ENCODE measurements at places on chromosomes 16 and 17.
A peak's percentile ranks its signal among the peaks of the same experiment; 100 is the strongest.

- DNase-seq = no peak
These were observed 90.5 kb downstream of the TNFRSF13B start for GRCh38 chr17:16881239-16881924.

DNA sequence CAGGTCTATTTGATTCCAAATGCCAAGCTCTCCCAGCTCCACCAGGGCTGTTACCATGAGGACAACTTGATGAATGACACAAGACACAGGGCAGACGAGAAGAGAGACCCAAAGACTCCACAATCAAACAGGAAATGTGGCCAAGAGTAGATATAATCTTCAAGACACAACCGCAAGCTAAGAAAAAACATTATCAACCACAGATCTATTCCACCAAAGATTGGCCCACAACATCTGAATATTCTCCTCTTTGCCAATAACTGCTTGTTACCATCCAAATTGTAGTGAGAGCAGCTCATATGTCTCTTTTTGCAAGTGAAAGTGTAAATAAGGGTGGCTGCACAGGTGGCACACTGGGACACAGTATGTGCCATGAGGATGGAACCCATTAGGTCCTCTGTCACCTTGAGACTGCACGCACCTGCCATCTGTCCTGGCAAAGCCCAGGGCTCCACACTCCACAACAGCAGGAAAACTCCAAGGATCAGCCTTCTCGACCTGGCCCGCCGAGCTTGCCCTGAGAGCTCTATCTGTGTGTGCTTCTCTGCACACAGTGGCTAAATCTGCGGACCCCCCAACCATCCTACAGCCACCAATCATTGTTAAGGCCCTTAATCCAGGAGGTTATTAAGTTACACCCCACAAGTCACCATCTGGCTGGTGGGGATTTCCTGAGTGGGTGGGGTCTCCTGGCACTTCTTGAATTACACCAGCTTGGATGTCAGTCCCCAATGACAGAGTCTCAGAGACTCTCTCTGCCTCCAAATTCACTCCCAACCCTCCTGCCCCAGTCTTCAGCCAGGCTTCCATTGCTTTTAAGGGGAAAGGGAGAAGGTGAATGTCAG lies 50.5 kb downstream of the DYNLRB2 start:
- DNase-seq = no peak

DNA sequence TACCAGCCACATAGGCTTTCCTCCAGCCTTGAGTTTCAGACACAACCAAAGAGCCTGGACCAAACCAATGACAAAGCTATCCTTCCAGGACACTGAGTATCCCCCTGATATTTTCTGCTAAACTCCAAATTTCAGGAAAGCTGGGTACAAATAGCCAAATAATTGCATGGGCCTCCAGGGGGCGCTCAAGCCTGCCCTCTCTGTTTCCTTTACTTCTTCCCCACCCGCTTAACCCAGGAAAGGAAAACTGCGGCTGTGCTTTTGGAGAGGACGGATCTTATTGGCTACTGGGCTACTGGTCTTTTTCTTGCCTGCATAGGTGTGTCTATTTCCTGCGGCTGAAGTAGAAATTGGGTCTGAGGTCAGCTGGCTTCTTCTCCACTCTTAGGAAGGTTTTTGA lies 30.1 kb downstream of the GNGT2 start:
- peak; percentile 82 for DNase-seq

GRCh38 chr17:74088285-74088933 lies 115.1 kb upstream of the RPL38 start:
- no peak for DNase-seq

- peak; percentile 92 for DNase-seq
These were observed 1.5 kb downstream of the TNFRSF12A start for GRCh38 chr16:3021449-3022207.

- DNase-seq = no peak
These were observed 81.7 kb upstream of the MSI2 start for GRCh38 chr17:57174591-57174990.

- DNase-seq = no peak
These were observed 134.2 kb upstream of the CIBAR2 start for GRCh38 chr16:85246473-85246872.

DNA sequence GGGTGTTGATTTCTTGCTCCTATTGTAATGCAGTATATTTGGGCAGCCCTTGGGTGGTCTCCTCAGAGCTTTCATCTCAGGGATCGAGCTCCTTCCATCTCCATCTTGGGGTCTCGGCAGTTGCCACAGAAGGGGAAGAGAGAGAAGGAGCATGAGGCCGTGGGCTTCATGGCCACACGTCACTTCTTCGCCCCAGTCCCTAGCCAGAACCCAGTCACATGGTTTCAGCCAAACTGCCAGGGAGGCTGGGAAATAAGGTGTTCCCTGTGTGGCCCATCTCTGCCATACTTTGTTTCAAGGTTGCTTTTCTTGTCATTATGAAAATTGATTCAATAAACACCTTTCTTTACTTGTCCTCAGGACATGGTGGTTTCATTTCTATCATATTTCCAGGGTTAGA lies 68.4 kb upstream of the NKD1 start:
- DNase-seq = no peak

DNA sequence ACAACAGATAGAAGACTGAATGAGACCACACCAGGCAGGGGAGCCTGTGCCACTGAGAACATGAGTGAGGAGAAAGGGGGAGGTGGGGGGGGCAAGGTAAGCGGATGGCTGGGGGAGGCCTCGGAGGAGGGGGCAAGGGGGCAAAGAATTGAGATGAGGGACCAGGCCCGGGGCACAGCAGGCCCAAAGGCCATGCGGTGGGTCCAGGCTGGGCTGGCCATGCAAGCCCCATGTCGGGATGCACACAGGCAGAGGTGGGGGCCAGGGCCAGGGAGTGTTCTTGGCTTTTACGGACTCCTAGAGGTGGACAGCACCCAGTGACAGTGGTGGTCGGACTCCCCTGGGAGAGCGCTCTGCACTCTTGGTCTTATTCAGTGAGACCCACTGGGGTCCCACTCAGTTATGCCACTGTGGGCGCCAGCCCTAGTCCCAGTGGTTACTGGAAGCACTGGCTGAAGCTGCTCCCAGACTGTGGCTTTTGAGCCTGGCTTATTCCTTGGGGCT lies 4.8 kb upstream of the MTHFSD start:
- no peak for DNase-seq

- no peak for DNase-seq
These were observed 34.8 kb downstream of the FAM20A start for GRCh38 chr17:68566442-68566738.

- DNase-seq = peak; percentile 70
These were observed 40.7 kb upstream of the ANKFY1 start for GRCh38 chr17:4304417-4305027.

GRCh38 chr17:67265436-67266019 lies 20.5 kb upstream of the HELZ start:
- no peak for DNase-seq

DNA sequence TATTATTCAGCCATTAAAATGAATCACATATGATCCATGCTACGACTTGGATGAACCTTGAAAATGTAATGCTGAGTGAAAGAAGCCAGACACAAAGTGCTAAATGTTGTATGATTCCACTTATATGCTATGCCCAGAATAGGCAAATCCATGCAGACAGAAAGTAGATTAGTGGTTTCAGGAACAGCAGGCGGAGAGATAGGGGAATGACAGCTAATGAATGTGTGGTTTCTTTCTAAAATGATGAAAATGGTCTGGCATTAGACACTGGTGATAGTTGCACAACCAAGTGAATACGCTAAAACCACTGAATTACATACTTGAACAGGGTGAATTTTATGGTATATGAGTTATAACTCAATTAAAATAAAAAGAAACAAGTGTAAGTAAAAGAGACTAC lies 121.8 kb upstream of the NOG start:
- DNase-seq = no peak

- DNase-seq = no peak
These were observed 122.5 kb downstream of the XYLT1 start for GRCh38 chr16:17348042-17348783.

DNA sequence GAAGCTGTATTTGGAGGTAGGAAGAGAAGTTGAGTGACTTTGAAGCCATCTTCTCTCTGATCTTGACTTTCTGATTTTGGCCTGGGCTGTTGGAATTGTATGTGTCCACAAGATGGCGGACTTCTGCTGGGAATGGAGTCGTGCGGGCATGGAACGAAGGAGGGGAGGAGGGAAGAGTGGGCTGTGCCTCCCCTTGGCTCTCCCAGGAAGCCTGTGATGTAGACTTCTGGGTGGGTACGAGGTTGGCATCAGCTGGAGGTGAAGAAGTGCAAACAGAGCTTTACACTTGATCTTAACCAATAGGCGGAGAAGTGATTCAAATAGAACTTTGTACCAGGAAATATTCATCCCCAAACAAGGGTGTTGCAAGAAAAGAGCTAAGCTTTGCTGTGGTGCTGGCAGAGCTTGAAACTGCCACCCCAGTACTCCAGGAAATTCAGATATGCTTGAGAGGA lies 7.4 kb upstream of the TMEM220 start:
- peak; percentile 45 for DNase-seq

DNA sequence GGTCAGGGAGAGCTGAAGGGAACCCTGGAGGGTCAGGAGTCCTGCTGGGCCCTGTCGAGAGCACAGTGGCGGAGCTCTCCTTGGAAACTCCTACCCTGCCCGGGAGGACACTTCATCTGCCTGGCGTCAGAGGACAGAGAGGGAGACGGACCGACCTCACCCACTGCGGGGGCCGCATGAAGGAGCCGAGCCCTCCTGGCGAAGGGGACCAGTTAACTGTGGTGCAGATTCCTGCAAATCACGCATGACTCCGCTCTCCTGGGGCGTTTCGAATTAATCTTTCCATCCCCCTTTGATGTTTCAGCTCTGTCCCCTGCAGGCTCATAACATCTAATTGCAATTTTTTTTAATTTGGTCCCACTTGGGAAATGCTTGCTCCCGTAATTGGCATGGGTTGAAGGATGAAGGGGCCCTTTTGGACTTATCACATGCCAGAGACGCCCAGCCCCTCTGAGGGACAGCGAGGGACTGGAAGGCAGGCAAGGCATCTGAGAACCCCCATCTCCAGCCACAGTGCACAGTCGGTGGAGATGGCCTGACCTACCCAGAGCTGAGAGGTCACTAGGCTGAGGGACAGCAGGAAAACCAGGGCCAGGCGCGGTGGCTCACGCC lies 26.5 kb downstream of the RPH3AL start:
- no peak for DNase-seq

DNA sequence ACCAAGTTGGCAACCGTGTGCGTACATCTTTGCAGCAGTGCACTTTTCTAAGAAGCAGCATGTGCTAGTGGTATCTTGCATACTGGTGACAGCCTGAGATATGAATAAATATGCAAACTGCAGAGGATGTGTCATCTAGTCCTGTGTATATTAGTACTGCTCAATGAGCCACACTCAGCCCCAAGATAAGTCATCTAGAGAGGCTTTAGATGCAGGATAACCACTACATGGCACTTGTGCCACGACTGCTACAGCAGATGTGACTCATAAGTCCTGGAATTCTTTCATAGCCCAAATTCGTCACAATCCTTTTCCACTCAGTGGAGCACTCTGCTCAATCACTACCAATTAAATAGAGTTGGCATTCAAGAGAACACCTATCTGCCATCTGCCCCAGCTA lies 171.5 kb downstream of the AXIN2 start:
- DNase-seq = no peak

- no peak for DNase-seq
These were observed 3.9 kb upstream of the ADCY9 start for GRCh38 chr16:4120176-4120575.

DNA sequence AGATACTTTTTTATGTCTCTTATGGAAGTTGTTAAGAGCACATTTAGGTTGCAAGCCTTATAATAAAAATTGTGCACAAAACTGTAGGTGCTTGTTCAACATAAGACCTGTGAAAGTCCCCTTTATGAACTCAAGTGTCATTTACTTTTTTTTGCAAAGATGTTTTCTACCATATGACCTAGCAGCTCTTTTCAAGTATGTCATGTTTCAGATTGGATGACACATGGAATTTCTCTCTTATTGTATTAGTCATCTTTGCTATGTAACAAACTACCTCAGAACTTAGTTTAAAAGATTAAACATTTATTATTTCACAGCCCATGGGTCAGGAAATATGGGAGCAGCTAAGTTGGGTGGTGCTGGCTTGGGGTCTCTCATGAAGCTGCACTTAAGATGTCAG lies 57.9 kb downstream of the PHKB start:
- no peak for DNase-seq

GRCh38 chr17:49845321-49845720 lies 2.5 kb downstream of the TAC4 start:
- DNase-seq = no peak
